COR-L47 (cell line): ENCODE measurements at places on chromosomes 1 and 21.

DNA sequence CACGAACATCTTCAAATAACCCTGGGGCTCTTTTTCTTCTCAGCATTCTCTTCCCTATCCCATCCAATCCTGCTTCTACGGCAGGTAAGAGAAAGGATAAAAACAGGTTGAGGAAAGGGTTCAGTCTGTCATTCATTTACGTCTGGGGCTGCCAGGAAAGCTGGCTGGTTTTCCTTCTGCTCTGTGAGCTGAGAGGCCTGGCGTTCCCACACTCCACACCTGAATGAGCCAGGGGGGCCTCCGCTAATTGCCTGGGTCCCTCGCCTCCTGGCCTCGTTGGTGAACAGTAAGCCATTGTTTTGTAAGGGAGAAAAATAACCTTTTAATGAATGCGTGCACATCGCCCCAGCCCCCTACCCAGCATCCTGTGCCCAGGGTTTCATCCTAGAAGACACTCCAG, 70.8 kb upstream of the SIM2 start:
- DNase-seq: no peak

DNA sequence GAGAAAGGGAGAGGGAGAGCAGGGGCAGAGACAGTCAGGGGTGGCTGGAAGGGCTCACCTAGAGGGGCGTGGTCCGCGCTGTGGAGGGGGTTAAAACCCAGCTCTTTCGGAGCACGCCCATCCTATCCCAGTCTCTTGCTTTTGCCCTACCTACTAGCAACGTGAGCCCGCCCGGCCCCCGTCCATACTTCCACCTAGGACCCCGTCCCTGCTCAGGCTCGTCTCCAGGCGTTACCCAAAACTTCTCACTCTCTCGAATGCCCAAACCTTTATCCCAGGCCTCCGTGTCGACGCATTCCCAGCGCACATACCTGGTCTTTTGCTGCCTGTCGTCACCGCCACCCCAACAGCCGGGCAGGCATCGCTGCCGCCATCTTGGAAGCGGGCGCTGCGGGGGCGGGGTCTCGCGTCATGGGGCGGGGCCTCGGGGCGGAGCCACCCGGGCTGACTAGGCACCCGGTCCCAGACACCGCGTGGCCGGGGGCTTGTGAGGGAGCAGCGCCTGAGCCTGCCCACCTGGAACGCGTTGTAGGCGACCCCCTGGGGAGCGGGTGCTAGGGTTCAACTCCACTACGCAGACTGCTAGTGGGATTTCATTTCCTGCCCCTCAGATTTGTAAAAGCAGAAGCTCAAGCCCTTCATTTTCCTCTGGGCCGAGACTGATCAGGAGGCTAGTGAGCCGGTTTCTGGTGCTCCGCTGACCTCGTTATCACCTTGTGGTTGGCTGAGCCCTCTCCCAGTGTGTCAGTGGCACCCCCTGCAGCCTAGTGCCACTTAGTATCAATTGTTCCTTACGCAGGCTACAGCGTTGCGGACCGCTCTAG, at the start of gene B4GALT3:
Gene B4GALT3 (minus strand): TSS at position 396 of the 824 bp plus-strand sequence. CDS start 1,447 bp downstream, outside the sequence.
- DNase-seq: peak; percentile 85

- DNase-seq: no peak
Measured at GRCh38 chr1:15620155-15620545, 2.9 kb downstream of the DDI2 start.

GRCh38 chr1:214989341-214989740, 93.2 kb upstream of the KCNK2 start:
- no peak for DNase-seq

- no peak for DNase-seq
Measured at GRCh38 chr1:240152611-240153297, 61.1 kb downstream of the FMN2 start.

GRCh38 chr1:103283841-103284669, 175.7 kb upstream of the COL11A1 start:
- DNase-seq: no peak

DNA sequence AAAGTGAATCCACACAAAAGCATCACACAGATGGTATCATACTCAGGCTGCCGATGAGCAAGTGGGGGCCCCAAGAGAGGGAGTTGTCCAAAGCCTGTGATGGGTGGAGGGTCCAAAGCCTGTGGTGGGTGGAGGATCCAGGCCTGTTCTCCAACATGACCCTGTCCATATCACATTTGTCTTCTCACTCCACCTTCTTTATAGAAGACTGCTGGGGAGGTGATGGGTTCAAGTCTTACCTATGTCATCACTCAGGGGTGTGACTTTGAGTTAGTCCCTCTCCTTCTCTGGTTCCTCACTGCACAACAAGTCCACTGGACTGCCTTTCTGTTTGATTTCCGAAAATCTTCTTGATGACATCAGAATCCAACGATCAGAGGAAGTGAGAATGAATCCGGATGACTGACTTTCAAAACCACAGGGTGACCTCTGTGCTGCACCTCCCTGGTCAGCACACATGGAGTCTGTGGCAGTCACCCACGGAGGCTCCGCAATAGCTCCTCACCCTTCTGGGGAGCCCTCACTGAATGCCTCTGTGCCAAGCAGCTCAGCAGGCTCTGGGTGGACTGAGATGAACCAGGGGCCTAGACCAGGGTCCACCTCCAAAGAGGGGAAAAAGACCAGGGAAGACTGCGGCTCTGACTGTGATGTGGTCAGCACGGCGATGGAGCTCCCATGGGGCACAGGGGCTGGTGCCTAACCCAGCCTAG, 166.8 kb downstream of the HIVEP3 start:
- DNase-seq: no peak

DNA sequence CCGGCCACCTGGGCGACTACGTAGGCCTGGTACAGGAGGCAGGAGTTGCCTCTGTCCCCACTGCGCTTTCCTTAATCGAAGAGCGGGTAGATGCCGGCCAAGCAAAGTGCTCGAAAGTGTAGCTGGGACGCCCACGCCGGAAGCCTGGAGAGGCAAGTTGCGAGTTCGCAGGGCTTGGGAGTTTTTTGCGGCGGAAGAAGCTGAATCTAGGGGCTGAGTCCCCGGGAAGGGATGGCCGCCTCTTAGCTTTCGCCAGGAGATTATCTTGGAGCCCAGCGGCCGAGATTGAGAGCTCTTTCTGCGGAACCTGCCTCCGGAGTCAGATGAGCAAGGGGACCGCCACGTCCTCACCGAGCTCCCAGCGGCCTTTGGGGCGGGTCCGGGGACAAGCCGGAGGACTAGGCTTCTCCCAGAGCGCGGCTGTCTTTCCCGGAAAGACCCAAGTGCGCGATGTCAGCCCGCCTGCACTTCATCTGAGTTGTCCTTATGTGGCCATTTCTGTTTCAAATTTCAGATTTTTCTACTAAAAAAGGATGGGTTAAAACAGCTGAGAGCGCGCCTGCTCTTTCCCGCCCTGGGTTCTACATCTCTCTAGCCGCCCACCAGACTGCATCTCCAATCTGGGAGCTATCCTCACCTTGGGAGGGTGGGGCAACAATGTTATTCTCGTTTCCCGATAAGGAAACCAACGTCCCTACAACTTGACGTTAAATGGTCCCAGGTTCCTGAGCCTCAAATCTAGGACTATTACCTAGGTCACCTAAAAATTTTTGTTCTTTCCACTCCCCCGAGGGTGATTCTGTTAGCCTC, 12.4 kb upstream of the TBX15 start:
- no peak for DNase-seq

DNA sequence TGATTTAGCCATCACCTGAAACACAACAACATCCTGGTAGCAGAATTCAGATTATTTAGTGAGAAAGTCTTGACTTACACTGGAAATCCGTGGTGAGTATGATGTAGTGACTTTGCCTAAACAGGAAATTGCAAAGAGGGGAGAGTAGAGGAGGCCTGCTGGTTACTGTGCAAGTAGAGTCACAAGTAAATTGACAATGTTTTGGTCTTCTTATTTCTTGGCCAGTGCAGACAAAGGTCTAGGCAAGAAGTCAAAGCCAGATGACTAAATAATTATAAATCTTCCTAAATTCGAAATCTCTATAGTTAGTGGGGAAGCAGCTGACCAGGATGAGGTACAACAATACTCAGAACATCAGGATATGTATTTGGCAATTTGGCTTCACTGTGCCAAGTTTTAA, 159.5 kb upstream of the KCTD3 start:
- no peak for DNase-seq

- no peak for DNase-seq
Measured at GRCh38 chr1:202834771-202835547, 24.2 kb downstream of the PCAT6 start.

- no peak for DNase-seq
Measured at GRCh38 chr1:206784471-206784903, 12.2 kb upstream of the IL10 start.

DNA sequence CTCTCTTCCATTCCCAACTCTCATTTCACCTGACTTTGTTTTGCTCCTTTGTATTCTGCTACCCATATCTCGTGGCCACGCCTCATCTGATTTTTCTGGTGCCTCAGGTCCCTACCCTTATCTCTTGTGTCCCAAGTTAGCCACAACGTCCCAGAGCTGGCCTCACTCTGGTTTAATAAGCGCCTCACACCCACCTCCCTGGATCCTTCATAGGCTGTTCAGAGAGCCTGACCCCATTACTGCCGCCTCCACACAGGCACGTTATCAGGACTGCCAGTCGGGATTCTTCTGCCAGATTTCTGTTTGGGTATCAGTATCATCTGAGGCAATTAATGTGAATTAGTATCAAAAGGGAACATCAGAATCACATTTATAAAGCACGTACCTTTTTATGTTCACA, 34.7 kb upstream of the TMEM125 start:
- no peak for DNase-seq

- no peak for DNase-seq
Measured at GRCh38 chr1:19844731-19845495, 29.8 kb upstream of the RNF186 start.

- peak; percentile 91 for DNase-seq
Measured at GRCh38 chr1:218273762-218274479, 11.2 kb upstream of the RRP15 start.

DNA sequence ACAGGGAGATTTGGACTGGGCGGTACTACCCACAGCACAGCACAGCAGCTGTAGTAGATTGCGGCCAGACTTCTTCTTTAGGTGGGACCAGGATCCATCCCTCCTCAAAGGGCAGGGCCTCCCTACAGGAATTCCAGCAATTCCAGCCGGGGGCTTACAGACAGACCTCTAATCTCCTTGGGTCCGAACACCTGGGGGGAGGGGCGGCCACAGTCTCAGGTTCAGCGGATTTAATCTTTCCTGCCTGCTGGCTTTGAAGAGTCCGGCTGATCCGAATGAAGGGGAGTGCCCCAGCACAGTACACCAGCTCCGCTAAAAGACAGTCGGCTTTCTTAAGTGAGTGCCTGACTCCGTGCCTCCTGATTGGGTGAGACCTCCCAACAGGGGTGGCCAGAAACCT, 1708.5 kb downstream of the BRINP3 start:
- DNase-seq: no peak

- peak; percentile 7 for DNase-seq
Measured at GRCh38 chr1:31591425-31592093, 15.2 kb downstream of the TINAGL1 start.

DNA sequence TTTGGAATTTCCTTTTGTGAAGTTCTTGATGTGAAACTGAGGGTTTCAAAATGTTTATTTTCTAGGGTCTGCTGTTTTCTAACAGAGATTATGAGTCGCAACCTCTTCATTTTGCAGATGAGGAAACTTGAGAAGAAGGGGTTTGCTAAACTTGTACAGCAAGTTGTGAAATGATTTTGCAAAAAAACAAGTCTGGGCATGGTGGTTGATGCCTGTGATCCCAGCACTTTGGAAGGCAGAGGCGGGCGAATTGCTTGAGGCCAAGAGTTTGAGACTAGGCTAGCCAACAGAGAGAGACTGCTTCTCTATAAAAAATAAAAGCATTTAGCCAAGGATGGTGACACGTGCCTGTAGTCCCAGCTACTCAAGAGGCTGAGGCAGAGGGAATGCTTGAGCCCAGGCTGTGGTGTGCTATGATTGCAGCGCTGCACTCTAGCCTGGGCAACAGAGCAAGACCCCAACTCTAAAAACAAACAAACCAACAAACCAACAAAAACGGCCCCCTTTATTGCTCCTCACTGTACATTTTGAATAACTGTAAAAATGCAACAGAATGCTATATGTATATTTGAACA, 9.9 kb downstream of the TRIM67 start:
- no peak for DNase-seq

GRCh38 chr1:42748021-42748420, 8.0 kb upstream of the CLDN19 start:
- no peak for DNase-seq

- no peak for DNase-seq
Measured at GRCh38 chr1:204407295-204407971, 4.2 kb downstream of the PPP1R15B start.

GRCh38 chr1:54870869-54871268, 16.1 kb downstream of the DHCR24 start:
- no peak for DNase-seq

DNA sequence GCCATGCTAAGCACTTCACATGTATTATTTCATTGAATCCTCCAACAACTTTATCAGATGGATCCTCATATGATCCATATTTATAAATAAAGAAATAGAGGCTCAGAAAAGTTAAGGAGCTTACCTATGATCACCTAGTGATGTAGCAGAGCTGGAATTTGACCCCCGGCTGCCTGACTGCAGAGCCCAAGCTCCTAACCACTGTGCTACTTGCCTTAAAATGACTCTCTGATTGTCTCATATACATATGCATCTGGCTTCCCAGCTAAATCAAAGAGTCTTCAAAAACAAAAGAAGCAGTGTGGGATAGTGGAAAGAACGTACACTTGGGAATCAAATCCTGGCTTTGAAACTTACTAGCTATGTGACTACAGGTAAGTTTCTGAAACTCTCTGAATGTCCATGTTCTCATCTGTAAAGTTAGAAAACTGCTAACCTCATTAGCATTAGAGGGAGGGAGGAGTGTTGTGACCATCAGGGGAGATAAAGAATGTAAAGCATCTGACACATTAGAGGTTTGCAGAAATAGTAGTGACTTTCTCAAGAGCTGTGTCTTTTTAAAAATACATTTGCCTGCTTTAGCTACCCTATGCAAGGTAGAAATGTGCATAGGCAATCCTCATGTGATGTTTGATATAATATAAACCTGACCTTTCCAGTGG, 67.2 kb upstream of the BARHL2 start:
- DNase-seq: no peak

- no peak for DNase-seq
Measured at GRCh38 chr1:5982868-5983267, 9.4 kb downstream of the NPHP4 start.

- DNase-seq: no peak
Measured at GRCh38 chr1:41152622-41153044, 89.5 kb downstream of the SCMH1 start.

- DNase-seq: no peak
Measured at GRCh38 chr21:40118527-40118926, 251.3 kb downstream of the PCP4 start.

DNA sequence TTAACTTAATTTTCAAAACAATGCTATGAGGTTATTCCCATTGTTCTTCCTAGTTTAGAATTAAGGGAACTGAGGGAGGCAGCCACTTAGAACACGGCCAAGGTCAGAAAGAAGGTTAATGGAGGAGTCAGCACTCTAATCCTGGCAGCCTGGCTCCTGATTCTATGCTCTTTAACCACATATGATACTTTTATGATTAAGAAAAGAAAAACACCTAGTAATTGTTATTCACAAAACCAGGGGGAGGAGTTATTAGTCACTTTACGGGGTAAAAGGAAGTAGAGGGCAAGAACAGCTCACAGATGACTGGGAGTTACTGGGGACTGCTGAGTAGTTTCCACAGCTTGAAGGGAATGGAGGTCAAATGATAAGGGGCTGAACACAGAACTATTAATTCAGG, 38.6 kb downstream of the GADD45A start:
- no peak for DNase-seq
